Effector CD8-positive, alpha-beta T cell (primary cell): ENCODE measurements at places on chromosomes 12 and 14.
A peak's percentile ranks its signal among the peaks of the same experiment; 100 is the strongest.

GRCh38 chr14:50530794-50531365, 1.5 kb downstream of the MAP4K5 start:
- DNase-seq, result no peak

- no peak for DNase-seq
Observed at GRCh38 chr12:58387199-58387598, 445.8 kb downstream of the ATP23 start.

DNA sequence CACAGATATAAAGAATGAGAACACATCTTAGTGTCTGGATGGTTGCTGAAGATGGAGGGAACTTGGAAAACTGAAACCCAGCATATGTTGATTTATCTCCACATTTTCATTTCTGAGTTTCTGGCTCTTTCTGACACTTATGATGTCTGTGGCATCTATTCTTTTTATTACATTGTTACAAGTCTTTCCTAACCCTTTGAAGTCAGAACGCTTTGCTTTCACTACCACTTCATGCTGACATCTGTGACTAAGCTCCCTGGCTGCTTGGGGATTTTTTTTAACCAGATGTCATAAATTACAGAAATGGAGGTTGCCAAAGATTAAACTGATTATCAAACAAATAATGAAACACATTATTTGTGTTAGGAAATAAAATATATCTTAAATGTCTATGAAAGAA, 188.7 kb downstream of the KITLG start:
- DNase-seq, result no peak

DNA sequence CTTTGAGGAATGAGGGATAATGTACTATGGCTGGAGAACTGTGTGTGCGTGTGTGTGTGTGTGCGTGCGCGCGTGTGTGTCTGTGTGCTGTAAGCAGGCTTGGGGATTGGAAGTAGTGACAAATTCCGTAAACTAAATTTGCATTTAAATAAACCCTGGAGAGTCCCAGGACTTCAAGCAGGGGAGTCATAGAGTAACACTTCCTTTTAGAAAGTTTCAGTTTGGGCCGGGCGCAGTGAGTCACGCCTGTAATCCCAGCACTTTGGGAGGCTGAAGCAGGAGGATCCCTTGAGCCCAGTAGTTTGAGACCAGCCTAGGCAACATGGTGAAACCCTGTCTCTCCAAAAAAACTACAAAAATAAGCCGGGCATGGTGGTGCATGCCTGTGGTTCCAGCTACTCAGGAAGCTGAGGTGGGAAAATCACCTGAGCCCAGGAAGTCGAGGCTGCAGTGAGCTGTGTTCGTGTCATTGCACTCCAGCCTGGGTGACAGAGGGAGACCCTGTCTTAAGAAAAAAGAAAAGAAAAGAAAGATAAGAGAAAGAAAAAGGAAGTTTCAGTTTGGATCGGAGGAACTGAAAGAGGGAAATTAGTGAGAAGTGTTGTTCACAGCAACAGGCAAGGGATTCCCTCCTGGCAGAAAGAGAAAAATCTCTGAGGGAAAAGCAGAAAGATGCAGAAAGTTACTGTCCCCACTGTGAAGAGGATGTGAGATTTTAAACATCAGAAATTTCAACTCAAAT, 222.7 kb upstream of the SOX5 start:
- DNase-seq, result no peak

DNA sequence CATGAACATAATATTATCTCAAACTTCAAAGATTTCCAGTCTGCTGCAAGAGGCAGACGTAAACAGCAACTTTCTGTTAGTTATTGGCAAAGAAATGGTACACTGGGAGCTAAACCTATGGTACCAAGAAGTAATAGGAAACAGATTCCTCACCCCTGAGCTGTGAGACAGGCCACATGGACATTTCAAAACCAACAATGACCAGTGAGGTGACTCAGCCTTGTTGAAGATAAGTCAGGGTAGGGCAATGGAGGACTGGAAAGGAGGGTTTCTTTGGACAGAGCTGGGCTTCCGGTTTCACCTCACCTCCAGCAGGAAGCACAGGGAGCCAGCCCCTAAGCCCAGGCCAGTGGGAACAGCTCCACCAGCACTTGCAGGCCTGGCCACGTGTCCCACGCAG, 1320.5 kb downstream of the AACS start:
- no peak for DNase-seq

- no peak for DNase-seq
Observed at GRCh38 chr14:54312166-54312801, 84.5 kb upstream of the CDKN3 start.

DNA sequence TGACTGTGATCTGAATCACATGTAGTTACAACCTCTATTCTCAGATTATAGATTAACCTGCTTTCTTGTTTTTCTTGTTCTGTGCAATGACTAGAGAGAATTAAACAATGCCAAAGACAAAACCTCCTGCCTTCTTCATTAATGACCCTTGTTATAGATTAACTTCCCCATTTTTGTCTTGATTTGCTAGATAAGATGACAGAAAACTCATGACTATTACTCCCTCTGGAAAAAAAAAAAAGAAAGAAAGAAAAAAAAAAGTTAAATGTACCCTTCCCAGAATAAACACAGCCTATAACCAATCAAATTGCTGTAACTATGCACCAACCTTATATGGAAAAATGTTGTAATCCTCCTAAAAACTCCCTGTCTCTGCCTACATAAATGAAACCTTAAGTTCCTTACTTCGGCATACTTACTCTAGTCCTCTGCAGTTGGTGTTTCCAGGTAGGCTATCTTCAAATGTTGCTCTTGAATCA, 41.1 kb upstream of the PCED1B start:
- no peak for DNase-seq

- no peak for DNase-seq
Observed at GRCh38 chr12:57852620-57853500, 6.3 kb upstream of the CTDSP2 start.

GRCh38 chr12:12784911-12785814, at the start of gene APOLD1:
TSS of gene APOLD1 (plus strand) at chr12:12785659. CDS start at chr12:12785692, 33 bp downstream.
- DNase-seq, result no peak

DNA sequence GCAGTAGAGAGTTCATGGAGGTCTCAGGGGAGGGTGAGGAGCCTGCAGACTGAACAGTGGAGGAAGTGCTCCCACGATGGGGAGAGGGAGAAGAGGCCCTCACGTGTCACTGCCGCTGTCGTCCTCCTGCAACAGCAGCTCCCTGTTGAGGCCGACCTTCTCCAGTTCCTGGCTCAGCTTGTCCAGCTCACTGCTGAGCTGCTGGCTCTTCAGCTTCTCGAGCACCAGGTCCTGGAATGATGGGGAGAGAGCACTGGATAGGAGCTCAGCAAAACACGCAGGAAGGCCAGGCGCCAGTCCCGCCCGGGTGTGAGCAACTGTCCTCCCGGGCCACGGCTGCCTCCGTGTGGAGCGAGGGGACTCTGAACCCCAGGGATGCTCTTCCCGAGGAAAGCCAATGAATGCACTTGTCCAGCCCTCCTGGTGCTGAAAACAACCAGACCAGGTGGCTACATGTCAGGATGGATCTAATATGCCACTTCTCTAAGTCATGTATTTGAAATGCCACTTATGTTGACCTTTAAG, 65.3 kb upstream of the GPR68 start:
- no peak for DNase-seq

DNA sequence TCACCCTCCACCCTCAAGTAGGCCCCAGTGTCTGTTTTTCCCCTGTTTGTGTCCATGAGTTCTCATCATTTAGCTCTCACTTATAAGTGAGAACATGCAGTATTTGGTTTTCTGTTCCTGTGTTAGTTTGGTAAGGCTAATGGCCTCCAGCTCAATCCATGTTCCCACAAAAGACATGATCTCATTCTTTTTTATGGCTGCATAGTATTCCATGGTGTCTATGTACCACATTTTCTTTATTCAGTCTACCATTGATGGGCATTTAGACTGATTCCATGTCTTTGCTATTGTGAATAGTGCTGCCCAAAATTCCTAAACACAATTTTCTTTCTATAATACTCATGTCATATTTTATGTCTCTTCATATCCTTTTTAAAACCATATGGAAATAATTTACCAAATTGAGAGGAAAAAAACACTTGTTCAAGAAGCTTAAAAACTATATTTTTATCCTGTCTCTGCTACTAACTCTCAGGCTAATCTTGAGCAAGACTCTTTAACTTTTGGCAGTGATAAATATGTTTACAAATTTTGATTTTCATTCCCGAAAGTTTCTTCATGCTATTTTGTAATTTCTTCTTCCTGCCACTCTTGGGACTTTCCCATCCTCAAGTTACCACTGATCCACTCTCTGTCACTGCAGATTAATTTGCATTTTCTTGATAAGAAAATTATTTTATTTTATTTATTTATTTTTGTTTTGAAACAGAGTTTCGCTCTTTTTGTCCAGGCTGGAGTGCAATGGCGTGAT, 28.0 kb upstream of the OSBPL8 start:
- no peak for DNase-seq

GRCh38 chr14:101101456-101102056, 198.0 kb upstream of the RTL1 start:
- no peak for DNase-seq

DNA sequence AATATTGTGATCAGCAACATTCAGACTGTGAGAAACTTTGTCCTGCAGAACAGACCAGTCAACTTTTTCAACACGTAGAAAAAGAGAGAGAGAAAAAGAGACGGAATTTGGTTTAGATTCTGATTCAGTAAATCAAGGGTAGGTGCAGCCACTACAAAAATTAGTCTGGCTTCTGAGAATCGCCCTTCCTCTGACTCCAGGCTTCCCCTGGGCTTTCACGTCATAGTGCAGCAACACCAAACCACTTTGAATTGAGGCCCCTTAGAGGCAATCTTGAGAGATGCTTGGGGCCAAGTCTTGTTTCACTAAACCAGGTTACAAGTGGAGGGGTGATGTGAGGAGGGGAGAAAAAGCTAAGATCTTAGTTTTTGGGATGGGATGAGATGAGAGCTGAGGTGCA, 37.5 kb upstream of the PTGR2 start:
- DNase-seq, result no peak

DNA sequence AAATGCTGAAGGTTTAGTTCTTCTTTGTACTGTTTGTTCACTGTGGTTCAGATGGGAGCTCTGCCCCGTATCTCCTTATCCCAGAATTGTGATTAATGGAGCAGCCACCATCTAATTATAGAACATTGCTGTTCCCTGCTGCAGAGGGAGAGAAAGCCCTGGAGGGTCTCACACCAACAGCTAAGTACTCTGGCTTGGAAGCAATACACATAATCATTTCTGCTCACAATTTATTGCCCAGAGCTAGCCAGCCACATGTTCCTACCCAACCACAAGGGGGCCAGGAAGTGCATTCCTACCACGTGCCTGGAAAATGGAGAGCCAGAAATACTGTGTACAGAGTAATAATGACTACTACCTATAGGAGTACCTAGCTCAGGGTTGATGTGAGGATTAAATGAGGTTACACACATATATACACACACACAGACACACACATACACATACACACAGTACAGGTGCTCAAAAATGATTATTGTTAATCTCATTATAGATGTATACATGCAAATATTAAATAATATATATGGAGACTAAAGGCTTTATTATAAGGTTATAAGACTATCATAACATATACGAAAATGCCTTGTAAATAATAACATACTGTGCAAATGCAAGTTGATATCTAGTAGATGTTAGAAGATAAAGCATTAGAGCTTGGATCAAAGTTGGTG, 22.3 kb downstream of the MSRB3 start:
- no peak for DNase-seq

DNA sequence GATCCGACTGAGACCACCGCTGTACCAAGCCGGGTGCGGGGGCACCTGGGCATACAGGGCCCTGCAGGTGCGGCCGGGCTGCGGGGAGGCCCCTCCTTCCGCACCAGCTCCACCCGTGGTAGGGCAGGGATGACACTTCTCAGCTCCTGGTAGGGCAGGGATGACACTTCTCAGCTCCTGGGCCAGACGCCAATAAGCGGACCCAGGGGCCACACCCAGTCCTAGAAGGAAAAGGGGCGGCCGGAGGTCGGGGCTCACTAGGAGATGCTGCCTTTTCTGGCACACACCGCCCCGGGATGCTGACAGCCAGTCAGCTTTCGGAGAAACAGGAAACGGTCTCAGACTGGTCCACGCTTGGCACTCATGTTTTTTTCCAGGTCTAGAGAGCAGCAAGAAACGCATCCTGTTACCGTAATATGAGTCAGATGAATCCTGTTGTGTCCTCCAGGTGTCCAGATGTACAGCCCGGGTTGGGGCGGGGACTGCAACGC, 34.8 kb downstream of the NFKBIA start:
- peak; percentile 3 for DNase-seq
